ENCODE measurements at places on chromosomes 4 and X.
A peak's percentile ranks its signal among the peaks of the same experiment; 100 is the strongest.

DNA sequence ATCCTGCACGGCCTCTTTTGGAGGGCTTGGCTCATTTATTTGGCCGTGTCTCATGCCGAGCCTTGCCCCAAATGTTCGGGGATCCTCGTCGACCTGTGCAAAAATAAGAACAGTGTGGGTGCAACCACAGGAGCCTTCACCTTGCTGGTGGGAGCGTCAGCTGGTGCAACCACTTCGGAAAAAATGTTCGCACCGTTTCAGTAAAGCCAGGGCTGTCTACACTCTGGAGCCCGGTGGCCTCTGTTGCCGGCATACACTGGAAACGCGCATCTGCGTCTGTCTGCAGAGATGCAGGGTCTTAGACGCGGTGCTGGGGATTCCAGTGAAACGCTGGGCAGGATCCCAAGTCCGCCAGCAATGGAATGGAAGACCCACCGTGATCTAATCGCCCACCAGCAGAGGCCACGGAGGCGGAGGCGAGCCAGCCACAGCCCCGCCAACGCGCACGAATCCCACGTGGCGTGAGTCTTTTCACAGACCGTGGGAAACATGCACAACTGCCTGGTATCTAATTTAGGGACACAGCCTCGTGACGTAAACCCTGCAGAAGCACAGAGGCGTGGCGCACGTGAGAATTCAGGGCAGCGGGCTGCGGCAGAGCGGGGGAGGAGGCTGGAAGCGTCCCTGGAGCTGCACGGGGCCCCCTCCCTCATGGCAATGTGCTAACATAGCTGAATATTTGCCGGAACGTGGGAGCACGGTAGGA is 13.8 kb upstream of the MXD4 start:
- DNase-seq = no peak

DNA sequence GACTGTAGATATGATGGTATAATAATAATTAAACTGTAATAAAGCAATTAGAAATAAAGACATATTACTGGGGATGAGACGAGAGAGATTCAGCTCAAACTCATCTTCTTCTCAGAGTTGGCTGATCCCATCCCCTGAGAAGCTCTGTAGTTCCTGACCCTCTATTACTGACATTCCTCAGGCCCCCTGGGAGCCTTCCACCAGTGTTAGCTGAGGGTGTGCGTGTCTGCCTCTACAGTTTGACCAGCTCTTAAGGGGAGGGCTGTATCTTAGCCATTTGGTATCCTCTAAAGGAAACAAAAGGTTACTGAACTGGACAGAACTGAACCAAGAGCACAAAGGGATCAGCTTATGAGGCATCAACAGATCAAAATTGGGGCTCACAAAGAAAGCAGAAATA is 11.2 kb downstream of the FHDC1 start:
- no peak for DNase-seq

DNA sequence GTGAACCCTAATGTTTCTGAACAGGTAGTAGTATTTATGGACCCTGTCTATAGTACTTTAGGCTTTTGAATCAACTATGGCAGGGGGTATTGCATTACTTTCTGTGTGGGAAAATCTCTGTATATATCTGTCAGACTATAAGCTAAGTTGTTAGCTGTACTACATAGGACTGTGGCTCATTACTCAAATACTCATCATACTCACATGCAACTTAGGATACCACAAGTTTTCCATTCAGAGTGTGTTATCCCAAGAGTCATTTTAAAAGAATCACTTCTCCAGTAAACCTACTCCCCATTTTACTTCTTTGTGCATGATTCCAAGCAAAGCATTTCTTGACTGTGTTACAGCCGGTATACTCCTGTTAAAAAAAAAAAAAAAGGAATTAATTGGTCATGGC is 95.6 kb downstream of the PHOX2B start:
- no peak for DNase-seq

DNA sequence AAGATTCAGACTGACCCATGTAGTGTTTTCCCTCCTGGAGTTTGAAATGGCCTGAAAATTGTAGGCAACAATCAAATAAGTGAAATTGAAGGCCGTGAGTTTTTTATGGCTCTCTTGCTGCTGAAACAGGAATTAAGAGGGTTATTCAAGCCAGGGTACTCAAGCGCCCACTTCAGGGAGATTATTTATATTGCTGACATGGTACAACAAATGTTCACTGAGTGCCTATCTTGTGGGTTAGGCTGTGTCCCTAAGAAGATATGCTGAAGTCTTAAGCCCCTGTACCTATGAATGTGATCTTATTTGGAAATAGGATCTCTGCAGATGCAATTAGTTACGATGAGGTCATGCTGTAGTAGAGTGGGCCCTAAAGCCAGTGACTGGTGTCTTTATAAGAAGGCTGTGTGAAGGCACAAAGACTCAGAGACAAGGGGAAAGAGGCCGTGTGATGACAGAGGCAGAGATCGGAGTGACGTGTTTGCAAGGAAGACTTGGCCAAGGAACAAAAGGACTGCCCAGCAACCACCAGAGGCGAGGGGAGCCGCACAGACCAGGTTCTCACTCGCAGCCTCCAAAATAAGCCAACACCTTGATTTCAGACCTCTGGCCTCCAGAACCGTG is 72.9 kb downstream of the MED28 start:
- DNase-seq = no peak

- no peak for DNase-seq
Observed at GRCh38 chr4:30840571-30840970, 120.4 kb downstream of the PCDH7 start.

DNA sequence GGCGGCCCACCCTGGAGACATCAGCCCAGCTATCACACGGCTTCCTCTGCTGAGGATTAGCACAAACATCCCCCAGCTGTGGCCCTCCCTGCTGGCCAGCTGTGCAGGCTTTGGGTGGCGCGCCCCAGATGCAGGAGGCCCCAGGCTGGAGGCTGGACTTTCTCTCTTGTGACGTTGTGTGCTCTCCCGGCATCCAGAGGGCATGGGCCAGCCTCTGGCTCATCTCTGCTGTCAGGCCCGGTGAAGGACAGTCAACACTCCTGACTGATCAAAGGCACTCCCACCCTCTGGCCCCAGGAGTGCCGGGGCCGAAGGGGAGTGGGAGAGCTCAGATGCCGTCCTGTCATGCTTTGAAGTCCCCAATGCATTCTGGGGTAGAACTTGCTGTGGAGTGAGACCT is 29.9 kb upstream of the PJA1 start:
- no peak for DNase-seq

DNA sequence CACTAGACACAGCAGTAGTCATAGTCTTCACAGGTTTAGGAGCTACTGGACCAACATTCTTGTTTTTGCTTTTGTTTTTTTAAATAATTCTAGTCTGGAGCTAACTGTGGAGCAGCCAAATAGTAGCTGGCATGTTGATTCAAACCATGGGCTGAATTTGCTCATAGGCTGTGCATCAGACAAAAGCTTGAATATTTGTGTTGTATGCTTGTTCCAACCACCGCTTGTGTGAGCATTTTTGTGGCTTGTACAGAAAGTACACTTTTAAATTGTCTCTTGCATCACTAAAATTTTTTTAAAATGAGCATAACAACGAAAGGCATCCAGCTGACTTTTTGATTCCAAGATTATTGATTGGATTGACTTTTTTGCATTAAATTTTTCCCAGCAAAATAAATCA is 39.6 kb downstream of the CCNI start:
- DNase-seq = peak; percentile 84

DNA sequence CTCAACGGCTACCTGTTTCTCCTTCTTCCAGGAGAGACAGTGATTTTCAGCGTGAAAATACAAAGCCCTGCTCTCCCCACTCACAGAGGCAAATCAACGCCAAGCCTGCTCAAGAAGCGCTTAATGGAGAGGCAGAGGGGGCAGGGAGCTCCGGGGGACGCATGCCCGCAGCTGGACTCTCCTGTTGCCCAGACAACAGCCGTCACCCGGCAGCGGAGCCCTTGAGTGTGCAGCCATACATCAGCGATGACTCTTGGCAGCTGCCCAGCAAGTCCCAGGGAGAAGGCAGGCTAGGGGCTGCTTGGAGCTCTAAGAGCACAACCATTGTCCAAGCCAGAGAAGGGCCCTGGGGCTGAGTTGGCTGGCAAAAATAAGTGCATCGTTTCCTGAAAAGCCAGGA is 71.0 kb upstream of the AFAP1 start:
- no peak for DNase-seq

- DNase-seq = no peak
Observed at GRCh38 chrX:130097507-130098209, 12.6 kb downstream of the ELF4 start.

DNA sequence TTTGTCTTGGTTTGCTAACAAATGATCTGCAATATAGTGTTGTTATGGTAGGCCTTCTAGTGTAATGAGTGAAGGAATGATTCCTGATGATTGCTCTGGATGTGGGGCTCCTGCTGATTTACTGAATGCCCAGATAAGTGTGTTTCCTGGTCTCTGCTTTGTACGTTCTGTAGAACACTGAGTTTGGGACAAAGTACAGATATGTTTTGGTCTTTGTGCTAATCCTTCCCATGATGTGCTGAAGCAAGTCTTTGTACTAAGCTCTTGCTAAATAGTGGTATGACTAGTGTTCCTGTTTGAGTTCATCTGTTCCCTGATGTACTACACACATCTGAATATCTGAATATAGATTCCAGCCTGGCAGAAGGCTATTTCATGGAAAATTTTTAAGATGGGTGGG is 36.9 kb upstream of the XIAP start:
- DNase-seq = no peak

DNA sequence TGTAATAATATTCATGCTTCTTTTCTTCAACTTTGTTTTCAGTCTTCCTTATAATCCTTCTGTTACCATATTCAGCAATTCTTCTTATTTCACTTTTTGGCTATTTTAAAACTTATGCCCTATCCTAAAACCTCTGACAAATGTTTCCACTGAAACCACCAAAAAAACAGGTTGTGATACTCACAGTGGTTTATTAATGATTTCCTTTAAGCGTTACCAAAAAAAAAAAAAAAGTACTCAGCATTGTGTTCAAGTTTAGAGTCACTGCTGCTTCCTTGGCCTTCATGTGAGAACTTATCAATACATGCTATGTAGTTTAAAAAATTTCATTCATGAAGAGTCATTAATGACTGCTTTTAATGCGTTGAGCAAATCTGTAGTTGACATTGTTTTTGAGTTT is 35.4 kb upstream of the UGT2A3 start:
- DNase-seq = no peak

GRCh38 chr4:155371432-155372043 is 5.2 kb downstream of the MAP9 start:
- no peak for DNase-seq

- DNase-seq = no peak
Observed at GRCh38 chr4:172073590-172073989, 260.4 kb downstream of the GALNTL6 start.

DNA sequence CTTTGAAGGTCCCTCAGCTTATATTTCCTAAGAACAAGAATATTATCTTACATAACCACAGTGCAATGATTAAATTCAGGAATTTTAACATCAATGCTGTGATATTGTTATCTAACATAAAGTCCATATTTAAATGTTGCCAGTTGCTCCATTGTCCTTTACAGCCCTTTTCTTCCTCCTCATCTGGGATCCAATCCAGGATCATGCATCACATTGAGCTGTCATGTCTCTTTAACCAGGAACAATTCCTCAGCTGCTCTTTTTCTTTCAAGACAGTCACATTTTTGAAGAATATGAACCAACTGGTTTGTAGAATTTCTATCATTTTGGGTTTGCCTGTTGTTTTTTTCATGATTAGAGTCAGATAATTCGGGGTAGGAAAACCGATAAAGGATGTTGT is 12.0 kb downstream of the TMSB4X start:
- no peak for DNase-seq

GRCh38 chr4:48129307-48130014 is 4.6 kb downstream of the TXK start:
- DNase-seq = no peak

DNA sequence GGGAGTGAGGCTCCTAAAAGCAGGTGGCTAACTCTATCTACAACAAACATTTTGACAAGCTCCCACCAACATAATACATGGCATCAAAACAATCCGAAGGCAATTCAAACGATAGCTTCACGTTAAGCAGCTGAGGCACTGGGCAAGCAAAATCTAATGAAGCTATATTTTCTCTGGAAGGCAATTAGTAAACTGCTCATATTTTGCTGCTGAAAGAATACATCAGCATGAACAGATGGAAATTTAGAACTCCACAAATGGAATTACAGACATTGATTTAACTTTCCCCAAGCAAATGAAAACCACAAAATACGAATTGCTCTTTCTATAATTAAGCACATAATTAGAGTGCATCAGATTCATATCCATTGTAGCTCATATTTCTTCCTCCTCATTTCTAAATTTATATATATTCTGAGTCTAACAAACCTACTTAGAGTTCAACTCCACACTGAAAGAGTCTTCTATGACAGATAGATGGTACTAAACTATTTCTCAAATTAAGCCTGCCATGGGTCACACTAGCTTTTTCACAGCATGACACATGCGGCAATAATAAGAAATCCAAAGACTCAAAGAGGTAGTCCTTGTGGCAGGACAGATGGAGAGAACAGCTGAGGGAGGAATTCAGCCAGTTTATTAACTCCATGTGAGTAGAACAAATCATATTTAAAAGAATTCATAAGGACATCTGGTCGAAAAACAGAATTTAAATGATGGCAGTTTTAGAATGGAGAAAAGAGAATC is 305.4 kb downstream of the MAPK10 start:
- DNase-seq = peak; percentile 12

DNA sequence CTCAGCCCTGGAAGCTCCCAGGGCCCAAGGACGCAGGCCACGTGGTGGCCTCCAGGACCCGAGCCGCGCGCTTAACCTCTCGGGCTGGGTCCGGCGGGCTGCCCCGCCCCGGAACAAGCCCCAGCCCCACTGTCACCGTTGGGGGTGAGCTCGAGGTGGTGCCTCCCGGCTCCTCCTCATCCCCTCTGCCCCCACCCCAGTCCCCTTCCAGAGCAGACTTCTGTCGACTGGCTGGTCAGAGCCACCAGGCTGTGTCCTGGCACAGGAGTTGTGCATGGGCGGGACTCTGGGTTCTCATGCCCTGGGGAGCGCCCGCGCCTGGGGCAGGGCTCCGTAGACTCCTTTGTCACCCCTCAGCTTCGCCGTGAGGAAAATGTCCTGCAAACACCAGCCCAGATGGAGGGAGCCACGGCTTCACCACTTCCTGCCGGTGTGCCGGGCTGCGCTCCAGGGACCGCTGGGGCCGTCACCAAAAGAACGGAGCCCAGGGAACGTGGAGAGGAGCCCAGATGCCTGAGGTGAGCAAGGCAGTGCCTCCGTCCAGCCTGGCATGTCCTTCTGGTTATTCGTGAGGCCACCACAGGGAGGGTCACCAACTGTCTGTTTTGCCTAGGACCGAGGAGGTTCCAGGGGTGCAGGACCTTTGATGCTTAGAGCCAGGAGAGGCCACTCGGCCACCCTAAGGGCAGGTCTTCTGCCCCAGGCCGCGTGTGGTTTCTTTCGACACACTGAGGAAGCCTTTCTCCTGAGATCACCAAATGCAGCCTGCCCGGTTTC is 7.1 kb upstream of the RGS12 start:
- DNase-seq = peak; percentile 83

- no peak for DNase-seq
Observed at GRCh38 chrX:142505839-142506238, 300.7 kb upstream of the MAGEC2 start.
